Stimulated activated CD4-positive, alpha-beta T cell treated with anti-CD3 and anti-CD28 coated beads, Interleukin-1b, Interleukin-23, amount 100 ng/mL, for 1 hour (primary cell): ENCODE measurements at places on chromosomes 3 and 15.

DNA sequence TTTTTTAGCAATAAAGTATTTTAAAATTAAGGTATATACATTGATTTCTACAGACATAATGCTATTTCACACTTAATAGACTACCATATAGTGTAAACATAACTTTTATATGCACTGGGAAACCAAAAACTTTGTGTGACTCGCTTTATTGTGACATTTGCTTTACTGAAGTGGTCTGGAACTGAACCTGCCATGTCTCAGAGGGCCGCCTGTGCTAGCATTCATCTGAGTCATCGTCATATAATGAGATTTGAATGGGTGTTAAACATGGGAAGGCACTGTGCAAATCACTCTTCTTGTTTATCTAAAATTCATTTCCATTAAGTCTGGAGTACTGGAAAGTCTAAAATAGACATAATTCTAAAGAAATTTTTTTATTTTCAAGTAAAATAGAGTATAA, 12.9 kb downstream of the EIF2AK4 start:
- DNase-seq, result no peak

DNA sequence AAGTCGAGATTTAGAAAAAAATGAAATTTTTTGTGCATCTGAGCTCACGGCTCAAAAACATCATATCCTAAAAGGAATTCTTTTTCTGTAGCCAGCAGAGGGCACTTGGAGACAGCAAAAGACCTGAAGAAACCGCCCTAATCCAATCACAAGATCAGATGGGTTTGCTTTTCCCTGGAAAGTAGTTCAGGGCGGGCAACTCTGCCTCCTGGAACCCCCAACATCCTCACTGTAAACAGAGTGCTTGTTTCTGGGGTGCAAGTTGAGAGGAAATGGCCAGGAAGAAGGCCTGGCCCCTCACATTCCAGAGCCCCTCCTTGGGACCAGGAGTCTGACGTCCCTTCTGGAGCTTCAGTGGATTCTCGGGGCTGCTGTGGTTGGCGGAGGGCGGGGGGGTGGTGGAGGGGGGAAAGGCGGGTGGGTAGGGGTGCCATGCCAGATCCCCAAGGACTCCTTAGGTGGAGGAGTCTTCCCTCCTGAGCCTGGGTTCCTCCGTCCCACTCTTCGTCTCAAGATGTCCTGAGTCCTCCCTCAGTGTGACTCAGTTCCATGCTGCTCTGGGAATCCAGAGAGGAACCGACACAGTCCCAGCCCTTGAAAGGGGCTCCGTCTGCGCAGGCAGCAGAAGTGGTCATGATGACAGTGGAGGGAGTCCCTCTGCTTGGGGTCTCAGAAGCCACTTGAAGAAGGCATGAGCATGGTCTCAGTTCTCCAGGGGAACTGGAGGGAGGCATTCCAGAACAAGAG, 35.9 kb downstream of the CCK start:
- no peak for DNase-seq

- no peak for DNase-seq
Observed at GRCh38 chr3:169931747-169932520, 20.6 kb downstream of the SAMD7 start.

- DNase-seq, result no peak
Observed at GRCh38 chr3:4264040-4264439, 39.1 kb upstream of the SETMAR start.

DNA sequence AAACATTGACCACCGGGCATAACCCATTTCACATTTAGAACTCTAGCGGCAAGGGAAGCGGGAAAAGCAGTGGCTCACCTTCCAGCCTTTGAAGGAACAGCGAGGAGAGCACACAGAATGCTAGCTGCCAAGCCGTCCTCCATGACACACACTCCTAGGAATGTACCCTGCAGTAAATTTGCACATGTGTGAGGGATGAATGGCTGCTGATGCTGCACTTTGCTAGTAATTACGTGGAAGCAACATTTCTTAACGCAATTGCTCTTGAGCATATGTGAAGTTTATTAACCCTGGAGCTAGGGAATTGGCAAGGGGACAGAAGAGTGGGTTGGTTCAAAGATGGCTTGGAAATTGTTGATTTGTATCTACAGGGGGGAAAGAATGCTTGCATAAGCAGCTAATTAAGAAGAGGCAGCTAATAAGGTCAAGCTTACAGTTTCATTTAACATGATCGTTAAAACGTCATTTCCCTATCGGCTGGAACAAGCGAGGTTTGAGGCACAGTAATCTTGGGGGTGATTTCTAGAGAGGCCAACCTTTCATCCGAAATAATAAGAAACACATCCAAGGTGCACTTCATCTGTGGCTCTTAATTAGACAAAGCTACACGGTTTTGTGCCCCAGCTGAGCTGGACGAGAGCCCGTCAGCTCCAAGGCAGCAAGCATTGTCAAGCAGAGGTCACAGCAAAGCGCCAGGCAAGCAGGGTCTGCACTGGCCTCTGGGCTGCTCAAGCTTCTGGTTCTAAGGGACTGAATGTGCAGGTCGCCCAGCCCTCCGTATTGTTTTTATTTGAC, 123.4 kb downstream of the CHSY1 start:
- DNase-seq, result no peak

DNA sequence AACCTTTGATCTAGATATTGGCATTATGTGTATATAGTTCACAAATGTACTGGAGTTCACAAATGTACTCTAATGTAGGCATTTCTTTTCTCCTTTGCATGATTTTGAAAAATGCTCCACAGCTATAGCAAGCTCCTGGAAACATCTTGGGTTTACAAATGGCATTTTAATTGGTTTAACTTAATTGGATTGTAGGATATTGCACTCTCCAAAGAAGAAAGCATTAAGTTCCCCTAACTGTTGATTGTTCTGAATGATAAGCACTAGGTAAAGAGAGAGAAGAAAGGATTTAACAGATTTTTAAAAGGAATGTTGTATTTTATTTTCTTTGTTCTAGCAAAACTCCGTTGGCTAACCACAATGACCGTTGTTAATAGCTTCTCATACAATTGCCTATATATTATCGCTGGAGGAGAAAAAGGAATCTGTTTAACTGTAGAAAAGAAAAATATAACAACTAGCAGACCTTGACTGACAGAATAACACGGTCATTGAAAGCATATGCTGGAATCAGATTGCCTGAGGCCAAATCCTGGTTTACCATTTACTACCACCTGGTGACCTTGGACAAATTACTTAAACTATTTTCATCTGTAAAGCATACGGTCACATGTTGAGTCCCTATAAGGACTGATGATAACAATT, 170.8 kb downstream of the PEX5L start:
- no peak for DNase-seq

GRCh38 chr3:6281662-6282061, 579.3 kb upstream of the GRM7 start:
- no peak for DNase-seq

DNA sequence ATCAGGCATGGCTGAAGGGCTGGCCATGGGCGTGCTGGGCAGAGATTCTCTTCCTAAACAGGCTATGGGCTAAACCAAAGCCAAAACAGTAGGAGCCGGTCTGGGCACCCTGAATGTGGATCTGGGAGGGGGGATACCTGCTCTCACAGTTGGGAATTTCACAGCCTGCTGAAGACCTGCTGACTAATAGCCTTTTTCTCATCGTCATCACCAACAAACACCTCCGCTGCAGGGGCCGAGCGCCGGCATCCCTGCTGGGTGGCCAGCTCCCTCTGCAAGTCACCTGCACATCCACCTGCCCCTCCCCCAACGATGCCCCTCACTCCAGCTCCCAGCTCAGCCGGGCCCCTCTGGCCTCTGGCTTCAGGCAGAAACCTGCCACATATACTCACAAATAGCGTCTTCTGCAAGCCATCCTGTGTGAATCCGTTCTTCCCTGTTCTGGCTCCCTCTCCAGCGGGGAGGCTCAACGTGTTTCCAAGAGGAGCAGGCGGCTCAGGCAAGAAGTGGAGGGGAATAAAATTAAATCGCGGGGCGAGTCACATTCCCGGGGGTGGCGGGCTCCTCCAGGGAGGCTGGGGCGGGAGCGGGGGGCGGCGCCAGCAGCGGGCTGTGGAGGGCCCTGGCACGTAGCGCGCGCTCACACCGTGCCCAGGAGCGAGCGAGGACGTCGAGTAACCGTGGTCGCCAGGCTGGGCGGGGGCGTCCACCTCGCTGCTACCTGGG, 466 bp downstream of the IQSEC1 start:
- no peak for DNase-seq

- DNase-seq, result no peak
Observed at GRCh38 chr3:35184775-35185174, 454.6 kb upstream of the ARPP21 start.

GRCh38 chr3:41419809-41420208, 220.5 kb downstream of the CTNNB1 start:
- DNase-seq, result no peak

DNA sequence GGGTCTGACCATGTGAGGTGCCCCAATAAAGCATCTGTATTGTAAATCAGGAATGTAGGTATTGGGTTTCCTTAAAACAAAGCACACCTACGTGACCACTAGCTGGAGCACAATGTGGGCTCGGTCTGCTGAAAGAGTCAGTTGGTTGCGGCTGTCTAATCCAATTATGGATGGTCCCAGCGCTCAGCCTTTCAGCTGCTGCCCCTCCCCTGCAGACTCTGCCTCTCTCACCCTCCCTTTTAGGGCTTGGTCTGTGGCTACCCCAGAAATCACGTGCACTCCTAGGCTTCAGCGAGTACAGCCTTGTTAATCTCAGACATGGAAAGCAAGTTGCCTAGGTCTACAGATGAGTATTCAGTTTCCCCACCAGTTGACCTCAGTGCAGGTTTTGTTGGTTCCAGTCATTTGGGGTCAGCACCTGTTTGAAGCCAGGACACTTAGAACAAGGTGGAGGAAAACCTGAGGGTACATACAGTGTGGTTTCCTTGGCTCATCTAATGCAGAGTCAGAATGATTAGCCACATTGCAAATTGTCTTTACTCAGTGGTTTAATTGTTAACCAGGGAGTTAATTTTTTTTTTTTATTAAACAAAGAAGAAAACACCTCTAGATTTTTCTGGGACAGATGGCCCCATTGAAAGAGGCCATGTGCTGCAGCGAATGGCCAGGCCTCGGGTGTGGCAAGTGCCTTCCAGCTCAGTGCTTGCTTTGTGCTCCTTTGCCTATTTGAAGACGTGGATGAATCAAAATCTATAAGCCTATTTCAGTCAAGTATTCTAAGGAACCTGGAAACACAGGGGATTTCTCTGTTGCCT, 137.7 kb downstream of the IGF1R start:
- DNase-seq, result no peak

GRCh38 chr3:184333190-184333589, 4.2 kb upstream of the FAM131A start:
- DNase-seq, result no peak

DNA sequence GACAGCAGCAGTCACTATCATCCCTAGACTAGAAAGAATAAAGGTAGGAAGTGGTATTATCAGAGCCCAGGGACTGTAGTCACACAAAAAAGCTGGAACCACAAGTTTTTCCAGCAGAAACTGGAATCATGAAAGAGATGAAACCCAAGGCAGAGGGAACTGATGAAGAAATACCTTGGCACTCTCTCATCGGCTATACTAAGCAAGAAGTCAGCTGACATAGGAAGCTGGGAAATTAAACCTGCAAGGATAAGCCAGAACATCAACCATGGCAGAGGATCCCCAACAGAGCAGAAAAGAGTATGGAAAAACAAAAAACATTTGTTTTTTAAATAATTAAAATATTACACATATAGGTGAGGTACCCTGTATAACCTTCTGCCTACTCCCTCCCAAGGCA, 86.5 kb downstream of the AQR start:
- no peak for DNase-seq

DNA sequence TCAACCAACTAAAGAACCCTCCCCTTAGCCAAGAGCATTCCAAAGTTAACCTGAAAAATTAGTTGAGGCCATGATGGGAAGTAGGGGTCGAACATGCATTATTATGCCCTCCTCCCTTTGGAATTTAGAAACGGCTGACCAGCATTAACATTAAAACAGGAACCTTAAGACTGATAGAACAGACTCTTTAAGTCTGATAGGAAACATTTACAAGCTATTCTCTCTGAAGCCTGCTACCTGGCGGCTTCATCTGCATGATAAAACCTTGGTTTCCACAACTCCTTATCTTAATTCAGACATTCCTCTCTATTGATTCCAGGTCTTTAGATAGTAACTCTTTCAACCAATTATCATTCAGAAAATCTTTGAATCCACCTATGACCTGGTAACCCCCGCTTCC, 331.0 kb downstream of the CGGBP1 start:
- no peak for DNase-seq

DNA sequence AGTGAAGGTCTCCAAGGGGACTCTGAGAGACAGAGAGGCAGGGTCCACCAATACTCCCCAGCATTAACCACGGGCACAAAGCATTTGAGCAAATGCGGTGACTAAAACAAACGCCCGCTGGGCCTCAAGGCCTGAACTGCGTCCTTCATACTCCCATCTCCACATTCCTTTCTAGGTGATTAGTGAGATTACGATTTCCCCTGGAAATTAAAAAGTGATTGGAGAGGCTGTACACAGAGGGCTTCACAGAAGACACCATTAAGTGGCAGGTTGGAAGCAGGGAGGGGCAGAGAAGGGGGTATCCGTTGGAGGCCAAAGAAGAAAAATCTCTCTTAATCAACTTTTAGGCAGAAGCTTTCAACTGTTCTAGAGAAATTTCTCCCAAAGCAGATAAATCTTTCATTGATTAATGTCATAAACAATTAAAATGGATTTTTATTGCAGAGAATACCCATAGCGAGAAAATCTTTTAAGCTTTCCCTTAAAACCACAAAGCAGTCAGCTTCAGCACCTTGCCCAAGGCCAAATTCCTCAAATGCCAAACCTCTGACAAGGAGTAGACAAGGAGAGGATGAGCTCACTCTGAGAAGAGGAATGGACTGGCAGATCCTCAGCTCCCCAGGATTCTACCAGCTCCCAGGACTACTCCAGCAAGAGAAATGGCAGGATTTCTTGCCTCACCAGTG, 38.2 kb downstream of the MB21D2 start:
- no peak for DNase-seq

GRCh38 chr3:11195721-11196332, 41.5 kb downstream of the HRH1 start:
- no peak for DNase-seq

DNA sequence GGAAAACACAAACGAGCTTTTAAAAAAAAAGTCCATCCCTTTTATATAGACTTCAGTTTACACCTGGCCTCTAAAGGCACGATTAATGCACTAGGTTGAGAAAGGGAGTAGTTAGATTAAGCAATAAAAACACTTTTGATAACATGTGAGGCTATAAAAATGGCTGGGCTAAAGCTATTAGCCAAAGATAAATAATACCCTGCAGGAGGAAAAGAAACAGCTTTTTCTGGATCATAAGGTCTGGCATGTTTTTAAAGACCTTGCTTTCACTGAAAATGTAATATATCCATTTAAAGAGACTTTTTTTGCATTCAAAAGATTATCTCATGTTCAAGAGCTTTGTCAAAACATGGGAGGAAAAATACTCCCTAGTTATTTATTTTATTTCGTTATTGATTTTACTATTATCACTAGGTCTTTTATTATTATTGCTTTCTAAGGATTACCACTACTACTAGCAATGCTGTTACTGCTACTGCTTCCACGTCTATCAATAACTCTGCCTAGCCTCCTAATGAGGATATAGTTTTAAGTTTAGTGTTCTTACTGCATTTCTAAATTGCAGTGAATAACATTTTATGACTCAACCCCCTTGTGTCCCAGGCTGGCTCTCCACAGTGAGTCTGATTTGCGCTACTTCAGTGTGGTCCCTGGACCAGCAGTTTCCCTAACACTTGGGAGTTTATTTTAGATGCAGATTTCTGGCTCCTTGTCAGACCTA, 93.4 kb downstream of the THRB start:
- DNase-seq, result no peak
